ENCODE measurements at places on chromosomes 7 and 10.

- no peak for DNase-seq
Observed at GRCh38 chr7:110600956-110601355, 490.0 kb upstream of the LRRN3 start.

DNA sequence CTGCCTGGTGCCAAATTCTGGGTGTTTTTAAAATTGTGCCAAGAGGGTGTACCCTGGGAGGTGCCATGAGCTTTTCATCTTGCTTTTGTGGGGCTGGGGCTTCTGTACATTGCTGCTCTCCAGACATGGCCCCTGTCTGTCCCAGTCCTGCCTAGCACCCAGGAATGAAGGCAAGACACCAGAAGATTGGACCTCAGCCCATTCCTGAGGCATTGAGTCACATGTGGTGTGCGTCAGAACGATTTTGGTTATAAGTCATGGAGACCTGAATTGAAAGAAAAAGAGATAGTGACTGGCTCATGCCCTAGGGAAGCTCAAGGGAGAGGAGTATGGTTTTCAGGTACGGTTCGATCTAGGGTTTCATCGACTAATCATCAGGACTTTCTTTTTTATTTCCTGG lies 493.2 kb downstream of the TYW1 start:
- DNase-seq, result no peak

DNA sequence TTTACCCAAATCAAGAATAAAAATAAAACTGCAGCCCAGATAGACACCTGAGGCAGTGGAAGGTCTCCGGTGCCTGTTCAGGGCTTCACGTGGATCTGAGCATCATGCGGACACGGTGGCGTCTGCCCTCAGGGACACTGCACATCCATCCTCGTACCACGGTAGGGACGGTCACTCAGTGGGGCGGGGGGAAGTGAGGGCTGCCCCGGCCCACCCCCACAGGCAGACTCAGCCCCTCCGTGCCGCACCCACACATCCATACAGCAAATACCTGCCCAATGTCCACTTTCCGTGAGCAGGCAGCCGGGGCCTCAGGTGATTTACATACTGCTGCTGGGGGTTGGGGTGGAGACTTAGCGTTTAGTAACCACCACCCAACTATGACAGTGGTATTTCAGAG lies 207.8 kb downstream of the DIP2C start:
- DNase-seq, result no peak

DNA sequence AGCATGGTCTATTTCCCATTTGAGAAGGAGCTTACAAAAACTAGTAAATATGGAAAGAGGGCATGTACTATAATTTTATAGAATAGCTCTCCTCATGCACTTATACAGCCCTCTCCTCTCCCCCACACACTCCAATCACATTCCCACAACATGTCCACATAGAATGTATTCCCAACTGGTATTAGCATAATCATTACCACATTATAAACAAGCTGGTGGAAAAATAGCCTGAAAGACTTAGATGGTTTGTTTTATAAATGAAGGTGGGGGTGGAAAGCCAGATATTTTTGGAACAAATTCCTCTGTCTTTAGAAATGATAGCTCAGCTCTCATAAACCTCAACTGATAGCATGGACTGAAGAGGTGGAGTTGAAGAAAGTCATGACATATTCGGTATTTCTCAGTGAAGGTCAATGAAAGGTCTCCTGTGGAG lies 410.1 kb downstream of the SUGCT start:
- no peak for DNase-seq

- no peak for DNase-seq
Observed at GRCh38 chr7:151565541-151565940, 45.8 kb upstream of the RHEB start.

- no peak for DNase-seq
Observed at GRCh38 chr10:2279711-2280110, 542.4 kb upstream of the ADARB2 start.

DNA sequence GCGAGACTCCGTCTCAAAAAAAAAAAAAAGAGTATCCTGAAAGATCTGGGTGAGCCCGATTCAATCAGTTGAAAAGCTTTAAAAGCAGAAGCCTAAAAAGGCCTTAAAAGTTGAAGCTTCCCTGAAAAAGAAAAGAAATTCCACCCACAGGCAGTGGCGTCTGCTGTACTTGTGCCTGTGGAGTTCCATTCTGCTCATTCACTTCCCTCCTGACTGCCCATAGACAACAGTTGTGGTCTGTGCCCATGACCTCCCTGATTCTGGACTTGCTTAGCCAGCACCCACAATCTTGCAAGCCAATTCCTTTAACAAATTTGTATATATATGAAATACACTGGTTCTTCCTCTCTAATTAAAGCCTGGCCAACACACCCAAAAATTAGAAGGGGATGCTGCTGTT lies 141.7 kb downstream of the DLG5 start:
- no peak for DNase-seq

- peak; percentile 29 for DNase-seq
Observed at GRCh38 chr7:28389504-28390395, 22.6 kb upstream of the CREB5 start.

- DNase-seq, result no peak
Observed at GRCh38 chr7:66810716-66811115, 70.2 kb downstream of the RABGEF1 start.

DNA sequence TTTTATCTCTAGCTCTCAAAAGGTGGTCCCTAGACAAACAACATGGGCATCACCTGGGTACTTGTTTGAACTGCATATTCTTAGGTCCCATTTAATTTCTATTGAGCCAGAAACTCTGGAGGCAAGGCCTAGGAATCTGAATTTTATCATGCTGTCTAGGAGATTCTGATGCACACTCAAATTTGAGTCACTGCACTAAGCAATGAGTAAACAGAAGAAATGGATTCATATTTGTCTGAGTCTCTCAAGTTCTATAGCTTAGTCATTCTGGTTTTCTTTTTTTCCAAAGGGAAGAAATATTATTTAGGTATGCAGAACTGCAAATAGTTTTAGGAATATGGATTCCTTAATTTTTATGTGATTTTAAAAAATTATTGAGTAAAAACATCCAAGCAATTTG lies 185.5 kb downstream of the SEMA3A start:
- no peak for DNase-seq

DNA sequence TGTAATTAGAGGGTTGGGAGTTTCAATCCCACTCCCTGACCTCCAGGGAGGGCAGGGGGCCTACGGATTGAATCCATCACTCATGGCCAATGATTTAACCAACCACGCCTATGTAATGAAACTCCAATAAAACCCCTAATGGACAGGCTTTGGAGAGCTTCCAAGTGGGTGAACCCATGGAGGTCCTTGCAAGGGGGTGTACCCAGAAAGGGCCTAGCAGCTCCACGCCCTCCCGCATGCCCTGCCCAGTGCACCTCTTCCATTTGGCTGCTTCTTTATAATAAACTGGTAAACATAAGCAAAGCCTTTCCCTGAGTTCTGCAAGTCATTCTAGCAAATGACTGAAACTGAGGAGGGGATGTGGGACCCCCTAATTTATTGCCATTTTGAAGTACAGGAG lies 280.1 kb downstream of the FRMD4A start:
- DNase-seq, result no peak

GRCh38 chr10:101452593-101452992 lies 98.6 kb downstream of the BTRC start:
- DNase-seq, result no peak

- DNase-seq, result peak; percentile 40
Observed at GRCh38 chr7:137717811-137718271, 128.9 kb downstream of the DGKI start.

DNA sequence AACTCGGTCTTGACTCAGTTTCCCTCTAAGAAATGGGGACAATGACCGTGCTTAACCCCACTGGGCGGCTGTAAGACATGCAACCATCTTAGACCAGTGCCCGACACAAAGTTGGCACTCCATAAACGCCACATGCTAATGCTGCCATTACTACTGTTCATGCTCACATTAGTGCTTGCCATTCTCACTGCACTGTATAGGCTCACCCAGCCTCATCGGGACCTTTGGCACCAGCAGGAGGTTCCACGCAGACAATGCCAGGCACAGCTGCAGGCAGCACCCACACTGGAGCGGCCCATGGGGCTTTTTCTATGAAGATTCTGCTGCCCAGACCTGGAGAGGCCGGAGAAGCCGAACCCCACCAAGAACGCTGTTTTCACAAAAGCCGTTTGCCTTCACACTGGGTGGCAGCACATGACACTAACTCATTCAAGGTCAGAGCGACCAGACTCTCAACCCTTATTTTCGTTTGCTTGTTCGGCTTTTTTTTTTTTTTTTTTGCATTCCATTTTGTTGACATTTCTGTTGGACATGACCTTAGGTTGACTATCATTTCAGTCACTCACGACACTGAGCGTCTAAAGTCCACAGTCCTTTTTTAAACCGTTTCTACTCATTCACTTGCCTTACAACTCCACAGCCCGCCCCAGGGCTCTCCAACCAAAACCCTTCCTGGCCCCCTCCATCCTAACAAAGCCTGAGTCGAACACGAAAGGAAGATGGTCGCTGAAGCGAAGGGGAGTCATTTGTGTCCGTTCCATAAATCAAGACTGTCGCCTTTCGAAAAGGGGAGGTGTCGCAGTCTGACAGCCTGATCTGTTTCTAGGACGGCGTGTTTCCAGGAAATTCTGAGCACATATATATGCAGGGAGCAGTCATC lies 124.4 kb upstream of the RNF32 start:
- no peak for DNase-seq

GRCh38 chr7:88462799-88463198 lies 156.1 kb upstream of the STEAP4 start:
- DNase-seq, result no peak

GRCh38 chr10:82813856-82814255 lies 938.9 kb downstream of the NRG3 start:
- no peak for DNase-seq

DNA sequence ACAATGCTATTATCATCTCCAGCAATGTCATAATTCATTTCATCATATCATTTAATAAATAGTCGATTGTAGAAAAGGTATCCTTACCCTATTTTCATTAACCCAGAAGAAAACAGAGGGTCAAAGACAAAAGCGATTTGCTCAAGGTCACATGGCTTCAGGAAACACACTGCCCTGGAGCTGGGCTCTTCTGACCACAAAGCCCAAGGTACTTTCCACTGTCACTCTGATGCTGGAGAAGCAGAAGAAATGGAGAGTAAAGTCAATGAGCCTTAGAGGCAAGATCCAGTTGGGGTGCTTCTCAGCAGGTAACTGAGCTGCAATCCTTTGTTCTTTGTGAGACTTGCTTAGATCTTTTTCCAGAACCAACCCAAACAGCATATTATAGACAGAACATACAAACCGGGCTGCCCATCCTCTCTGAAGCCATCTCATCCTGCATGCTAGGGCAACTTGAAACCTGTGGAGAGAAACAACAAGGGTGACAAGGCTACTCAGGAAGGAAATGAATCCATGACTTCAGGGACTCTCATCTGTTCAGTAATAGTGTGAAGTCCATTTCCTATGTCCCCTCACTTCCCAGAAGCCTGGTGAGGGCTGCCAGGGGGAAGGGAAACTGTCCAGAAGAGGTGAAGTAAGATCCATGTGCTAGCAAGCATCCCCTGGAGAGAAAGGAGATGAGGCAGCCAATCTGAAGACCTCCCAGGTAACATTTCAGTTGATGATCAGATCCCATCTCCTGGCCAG lies 148.6 kb upstream of the SVIL start:
- DNase-seq, result no peak
